ENCODE measurements at places on chromosomes 7 and 10.

DNA sequence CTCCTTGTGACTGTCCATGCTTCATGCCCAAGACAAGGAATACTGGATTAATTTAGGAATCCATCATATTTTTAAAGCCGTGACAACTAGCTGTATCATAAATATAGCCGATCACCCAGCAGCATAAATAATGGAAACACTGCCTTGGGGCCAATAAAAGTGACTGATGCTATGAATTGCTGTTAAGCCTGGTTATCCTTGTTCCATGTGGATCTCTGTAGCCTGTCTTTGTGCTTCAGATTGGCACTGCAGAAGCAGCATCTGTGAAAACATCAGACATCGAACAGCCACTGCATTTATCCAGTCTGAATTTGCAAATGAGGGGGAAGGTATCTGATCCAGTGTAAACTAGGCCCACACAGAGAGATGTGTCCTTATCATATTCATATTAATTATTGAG lies 1181.8 kb downstream of the SORCS1 start:
- no peak for DNase-seq

DNA sequence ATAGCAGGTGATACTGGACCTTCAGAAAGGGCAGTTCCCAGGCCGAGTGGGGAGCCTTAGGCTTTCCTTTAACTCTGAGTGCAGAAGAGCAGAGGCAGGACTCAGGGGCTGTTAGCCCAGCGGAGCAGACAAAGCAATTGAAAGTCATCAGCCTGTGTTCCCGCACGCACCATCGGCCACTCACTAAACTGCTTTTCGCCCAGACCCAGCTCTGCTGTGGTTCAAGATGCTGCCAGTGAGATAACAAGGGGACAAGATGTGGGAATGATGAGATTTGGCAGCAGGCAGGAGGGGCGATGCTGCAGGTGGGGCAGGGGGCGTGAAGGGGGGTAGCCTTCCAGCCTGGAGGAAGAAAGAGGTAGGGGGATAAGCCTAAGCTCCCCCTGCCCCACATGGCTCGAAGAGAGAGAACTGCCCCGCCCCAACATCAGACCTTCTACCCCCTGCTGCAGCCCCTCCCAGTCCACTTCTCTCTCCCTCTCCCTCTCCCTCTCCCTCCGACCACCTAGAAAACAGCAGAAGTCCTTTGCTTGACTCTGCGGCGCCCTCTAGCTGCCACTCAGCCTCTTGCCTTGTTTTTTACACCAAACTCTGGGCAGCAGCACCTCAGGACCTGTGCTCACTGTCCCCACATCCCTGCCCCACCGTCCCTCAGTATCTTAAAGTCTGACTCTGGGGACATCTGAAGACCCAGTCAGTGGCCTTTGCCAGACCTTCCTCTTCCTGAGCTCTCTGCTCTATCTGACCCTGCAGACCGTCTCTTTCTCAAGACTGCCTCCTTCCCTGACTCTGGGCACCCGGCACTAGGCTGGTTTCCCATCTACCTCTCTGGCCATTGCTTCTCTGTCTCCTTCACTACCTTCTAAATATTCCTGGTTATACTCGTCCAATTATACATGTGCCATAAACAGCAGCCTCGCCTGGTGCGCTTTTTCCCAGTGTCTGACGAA lies 110.5 kb downstream of the C10orf105 start:
- peak; percentile 92 for DNase-seq

DNA sequence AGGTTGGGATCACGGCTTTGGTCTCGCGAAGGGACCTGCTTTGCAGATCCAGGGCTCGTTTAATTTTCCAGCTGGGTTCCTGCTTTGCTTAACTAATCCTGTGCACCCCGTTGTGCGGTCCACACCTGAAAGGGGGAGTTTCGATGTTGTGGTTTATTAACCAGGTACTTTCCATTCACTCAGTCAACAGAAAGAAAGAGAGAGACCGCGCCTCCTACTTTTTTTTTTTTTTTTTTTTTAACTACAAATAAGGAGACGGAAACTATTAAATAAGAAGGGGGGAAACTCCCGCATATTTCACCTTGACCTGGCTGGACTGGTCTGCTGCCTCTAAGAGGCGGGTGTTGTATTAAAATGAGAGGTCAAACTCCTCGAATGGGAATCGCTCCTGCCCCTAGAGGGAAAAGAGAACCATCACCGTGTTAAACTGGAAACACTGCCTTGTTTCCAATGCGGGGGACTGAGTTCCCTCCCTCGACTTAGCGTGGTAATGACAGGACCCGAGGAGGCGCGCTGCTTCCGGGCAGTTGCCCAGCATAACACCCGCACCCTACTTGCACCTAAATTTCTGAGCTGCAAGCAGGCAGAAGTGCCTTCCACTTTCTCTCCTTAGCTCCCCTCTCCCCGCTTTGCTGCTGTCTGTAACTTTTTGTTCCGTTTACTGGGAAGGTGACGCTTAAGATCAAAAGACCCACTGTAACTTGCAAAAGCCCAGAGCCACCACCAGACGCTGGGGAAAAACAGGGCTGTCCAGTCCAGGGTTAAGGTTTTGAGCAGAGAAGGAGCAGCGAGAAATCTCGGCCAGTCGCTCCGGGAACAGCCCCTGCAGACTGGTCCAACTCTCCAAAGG lies 1.1 kb upstream of the ITGB8 start:
- DNase-seq, result peak; percentile 62

DNA sequence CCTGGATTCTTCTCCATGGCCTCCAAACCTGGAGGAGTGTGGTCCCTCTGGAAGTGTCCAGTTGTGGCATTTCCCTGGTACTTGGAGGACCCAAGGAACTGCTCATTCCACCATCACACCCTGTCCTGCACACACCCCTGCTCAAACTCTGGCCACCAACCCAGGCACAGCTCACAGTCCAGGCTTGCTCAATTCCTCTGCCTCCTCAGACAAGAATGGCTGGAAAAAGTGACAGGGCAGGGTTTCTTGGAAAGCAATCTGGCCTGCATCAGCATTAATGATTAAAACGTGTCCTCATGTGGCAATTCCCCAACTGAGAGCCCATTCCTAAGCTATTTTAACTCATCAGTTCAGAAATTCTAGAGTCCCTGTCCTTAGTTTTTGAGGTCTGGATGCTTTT lies 17.2 kb upstream of the TPST1 start:
- DNase-seq, result no peak

DNA sequence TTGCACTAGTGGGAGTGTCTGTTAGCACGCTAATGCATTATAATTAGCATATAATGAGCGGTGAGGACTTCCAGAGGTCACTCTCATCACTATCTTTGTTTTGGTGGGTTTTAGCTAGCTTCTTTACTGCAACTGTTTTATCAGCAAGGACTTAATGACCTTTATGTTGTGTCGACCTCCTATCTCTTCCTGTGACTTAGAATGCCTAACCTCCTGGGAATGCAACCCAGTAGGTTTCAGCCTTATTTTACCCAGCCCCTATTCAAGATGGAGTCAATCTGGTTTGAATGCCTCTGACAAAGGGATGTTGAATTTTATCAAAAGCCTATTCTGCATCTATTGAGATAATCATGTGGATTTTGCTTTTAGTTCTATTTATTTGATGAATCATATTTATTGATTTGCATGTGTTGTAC lies 22.5 kb upstream of the ZNF518A start:
- DNase-seq, result no peak
